ENCODE measurements at places on chromosomes 2 and 18. TPM values are rescaled to one million over a fixed set of nuclear protein-coding genes. Genes with fewer than 3 reads are reported as not detected.

PGAP1 gene
- total RNA-seq: 7.8 TPM

UGT1A6 gene
- total RNA-seq: not detected

RGPD5 gene
- total RNA-seq: 11.1 TPM

CHRNG gene
- total RNA-seq: 0.83 TPM

IL18R1 gene
- total RNA-seq: 0.06 TPM

- peak; percentile 1 for DNase-seq
Observed at GRCh38 chr2:208311954-208312353, 45.9 kb downstream of the PIKFYVE start.

- DNase-seq: no peak
Observed at GRCh38 chr18:78737006-78737915, 242.4 kb upstream of the SALL3 start.

- no peak for DNase-seq
Observed at GRCh38 chr2:65019010-65019409, 29.8 kb downstream of the SLC1A4 start.

- DNase-seq: peak; percentile 4
Observed at GRCh38 chr2:196804381-196804780, 4.8 kb downstream of the C2orf66 start.

DNA sequence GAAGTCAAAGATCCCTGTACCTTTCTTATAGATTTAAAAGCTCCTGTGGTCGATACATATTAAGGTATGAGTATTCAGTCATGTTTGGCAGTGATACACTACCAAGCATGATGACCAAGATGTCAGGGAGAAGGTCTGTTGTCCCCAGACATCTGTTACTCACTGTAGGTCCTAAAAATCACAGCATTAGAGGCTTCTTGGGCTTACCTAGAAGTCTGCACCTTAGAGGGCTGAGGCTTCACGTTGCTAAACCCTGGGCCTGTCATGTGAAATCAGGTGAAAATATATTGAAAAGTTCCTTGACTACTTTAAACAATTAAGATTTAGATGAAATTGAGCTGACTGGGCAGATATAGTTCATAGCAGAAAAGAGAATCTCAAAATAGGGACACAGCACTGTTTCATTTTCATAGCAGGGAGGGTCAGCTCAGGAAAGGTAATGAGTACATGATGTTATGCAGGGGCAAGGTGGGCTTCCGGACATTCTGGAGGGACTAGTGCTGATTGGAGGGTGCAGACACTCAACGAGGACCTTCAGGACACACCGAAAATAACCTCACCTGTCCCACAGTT is 78.7 kb downstream of the SPATS2L start:
- DNase-seq: no peak

DNA sequence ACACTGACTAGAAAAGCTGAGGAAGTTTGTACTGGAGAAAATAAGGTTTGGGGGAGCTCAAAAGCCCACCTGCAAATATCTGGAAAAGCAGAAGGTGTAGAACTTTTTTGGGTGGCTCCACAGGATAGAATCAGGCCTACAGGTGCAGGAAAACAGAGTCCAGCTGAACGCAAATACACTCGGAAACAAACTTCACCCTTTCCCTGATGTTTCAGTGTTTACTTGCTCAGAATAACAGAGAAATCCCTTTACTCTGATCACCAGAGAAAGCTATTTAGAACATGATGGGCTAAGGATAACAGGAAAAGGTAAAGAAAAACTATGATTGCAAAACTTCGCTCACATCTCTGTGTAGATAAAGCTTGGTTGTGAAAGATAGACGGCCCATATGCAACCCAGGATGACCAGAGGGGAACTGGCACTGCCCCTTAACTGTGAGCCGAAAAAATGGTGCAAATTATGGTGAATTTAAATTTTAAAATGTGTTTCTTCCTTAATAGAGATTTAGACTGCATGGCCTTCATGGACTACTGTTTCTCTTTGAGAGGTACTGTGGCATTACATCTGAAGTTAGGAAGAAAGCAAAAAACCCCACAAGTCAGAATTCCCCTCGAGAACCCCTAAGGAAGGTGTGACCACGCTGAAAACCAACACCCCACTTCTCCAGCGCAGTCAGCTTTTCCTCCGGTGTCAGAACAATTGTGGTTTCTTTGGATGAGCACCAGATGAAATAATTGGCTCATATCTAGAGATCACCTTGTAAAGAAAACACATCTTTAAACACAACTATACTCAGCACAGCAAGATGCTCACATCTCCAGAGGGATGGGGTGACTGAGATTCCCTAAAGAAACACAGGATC is 84.5 kb upstream of the TMEM247 start:
- peak; percentile 14 for DNase-seq

GRCh38 chr2:103667335-103667884 is 905.6 kb downstream of the TMEM182 start:
- no peak for DNase-seq

DNA sequence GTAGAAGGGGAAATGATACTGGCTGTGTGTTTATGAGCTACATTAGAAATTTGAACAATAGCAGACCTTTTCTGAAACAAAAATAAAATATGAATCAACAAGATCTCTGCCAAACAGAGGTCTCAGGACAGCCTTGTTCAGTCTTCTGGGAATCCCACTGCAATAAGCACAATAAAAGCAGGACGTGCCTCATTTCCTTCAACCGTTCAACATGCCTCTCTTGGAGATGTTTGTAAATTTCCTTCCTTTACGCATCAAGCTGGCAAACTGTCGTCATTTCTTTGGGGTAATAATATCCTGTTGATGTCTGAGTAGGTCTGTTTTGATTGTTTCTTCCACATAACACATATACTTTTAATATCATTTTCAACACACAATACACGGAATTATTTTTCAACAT is 77.2 kb downstream of the TCF4 start:
- DNase-seq: peak; percentile 76

- DNase-seq: no peak
Observed at GRCh38 chr18:12366379-12366778, 10.6 kb downstream of the AFG3L2 start.

DNA sequence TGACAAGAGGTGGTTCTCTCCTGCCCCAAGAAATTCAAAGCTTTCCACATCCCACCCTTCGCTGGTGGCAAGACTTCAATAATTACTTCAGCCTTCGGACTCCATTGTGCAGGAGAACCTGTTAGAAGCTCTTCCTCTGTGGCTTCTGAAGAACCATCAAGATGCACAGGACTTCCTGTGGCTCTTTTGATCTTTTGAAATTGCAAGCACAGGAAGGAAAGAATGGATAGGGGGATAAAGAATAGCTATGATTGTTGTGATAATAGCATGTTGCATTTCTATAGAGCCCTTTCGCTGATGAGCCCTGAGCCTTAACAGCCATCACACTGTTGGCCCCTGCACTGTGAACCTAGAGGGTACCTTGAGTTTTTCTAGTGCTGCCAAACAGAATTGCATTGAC is 7.4 kb downstream of the EPAS1 start:
- no peak for DNase-seq

GRCh38 chr2:8456151-8457091 is 225.4 kb upstream of the ID2 start:
- DNase-seq: no peak

- no peak for DNase-seq
Observed at GRCh38 chr2:217802876-217803652, 199.7 kb downstream of the TNS1 start.

GRCh38 chr2:168926621-168927386 is 25.7 kb downstream of the G6PC2 start:
- peak; percentile 25 for DNase-seq

DNA sequence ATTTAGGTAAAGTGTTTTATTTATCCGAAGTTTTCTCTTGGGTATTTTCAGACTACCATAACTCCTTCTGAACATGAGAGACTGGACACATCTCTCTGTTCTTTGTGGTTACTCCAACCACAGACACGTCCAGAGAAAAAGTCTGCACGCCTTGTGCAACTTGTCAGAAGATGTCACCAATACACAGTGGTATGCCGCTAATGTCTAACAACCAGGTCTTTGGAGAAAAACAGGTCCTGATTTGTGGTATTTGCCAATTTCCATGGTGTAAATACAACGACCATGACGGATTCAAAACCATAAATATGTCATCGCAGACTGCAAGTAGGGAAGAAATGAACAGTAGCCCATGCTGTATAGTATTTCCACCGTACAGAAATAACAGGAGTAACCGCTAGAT is 620.6 kb upstream of the ID2 start:
- peak; percentile 14 for DNase-seq

GRCh38 chr18:50193796-50194630 is 934 bp downstream of the MYO5B start:
- DNase-seq: no peak

DNA sequence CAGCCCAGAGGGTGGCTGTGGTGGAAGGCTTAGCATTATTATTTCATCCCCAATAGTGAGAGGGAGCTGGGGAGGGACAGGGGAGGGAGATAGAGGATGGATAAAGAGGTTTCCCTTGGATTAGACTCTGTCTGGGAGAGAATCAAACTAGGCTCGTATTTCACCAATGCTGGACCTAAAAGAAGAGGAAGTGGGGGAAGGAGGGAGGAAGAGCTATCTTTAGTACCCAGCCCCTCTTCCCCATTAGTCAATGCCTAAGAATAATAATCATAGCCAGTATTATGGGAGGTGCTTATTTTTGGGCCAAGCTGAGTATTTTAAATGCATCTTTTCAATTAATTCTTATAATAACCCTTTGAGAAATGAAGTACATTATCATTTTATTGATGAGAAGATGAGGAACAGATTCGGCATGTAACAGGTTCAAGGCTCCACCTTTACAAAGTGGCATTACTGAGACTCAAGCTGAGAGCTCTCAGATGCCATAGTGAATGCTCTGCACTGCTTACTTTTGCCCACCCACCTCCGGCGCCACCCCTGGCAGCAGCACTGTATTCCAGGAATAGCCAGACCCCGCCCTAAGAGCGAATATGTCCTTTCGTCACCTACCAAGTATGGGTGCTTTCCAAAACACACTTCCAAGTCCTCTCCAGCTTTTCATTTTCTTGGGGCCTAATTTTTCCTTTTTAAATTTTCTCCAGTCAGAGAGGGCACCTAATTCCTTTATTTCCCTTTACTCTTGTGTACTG is 21.0 kb downstream of the PAX8 start:
- no peak for DNase-seq

DNA sequence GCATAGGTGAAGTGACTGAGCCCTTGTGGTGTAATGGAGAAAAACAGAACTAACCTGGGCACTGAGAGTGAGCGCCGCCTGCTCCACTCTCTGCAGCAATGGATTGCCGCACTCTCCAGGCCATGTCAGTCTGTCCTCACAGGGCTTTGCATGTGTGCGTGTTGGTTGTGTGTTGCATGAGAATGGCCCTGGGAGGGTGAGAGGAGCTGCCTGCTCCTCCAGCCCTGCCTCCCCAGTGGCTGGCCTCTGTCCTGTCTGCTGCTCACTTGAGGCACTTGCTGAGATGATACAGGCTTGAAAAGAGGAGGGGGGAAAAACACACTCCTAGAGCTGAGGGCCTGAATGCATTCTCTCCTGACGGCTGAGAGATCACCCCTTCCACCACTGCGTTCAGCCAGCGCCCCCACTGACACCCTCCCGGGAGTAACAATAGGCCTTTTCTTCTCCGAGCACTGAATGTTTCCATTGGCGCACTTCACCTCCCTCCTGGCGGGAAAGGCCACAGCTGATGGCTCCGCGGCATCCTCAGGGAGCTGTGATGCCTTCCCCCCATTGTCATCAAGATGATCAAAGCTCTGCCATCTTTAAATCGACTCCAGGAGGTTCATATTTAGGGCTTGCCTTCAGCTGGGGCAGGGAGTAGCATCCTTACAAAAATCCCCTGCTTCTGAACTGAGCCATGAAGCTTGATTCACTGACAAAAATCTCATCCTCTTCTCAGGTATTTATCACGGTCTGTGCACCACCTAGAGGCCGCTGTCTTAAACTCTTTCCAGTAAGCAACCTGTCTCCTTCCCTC is 49.9 kb upstream of the DAPL1 start:
- peak; percentile 52 for DNase-seq

DNA sequence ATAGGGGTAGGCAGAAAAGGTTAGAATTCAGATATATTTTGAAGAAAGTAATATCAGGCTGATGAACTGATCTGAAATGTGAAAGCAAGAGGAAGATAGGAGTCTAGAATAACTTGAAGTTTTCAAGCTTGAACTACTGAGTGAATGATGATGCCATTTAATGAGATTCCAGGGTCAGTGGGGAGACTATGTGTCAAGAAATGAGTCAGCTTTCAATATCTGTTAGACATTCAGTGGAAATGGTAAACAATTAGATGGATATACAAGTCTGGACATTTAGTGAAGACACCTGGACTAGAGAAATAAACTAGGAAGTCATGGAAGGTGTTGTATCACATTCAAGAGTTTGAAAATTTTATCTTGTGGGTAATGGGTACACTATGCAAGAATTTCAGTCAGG is 326.9 kb downstream of the FSIP2 start:
- DNase-seq: peak; percentile 10

GRCh38 chr18:42792731-42793130 is 322.8 kb downstream of the RIT2 start:
- DNase-seq: no peak

DNA sequence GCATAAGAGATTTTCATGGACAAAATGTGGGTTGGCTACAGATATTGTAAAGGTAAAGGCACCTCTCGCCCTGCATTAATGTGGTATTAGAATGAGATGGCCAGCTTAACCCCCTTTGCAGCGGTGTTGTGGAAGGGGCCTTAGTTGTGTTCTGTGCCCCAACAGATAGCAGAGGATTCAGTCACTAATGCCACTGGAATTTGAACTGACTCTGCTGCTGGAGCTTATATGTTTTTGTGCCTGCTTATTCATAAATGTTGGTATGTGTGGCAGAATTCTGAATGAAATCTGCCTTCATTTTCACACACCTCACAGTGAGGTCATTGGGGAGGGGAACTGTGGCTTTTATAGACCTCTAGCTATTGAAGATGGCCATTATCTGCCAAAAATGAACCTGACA is 90.7 kb upstream of the ITGA6 start:
- DNase-seq: peak; percentile 9

Measured in LHCN-M2 (cell line).